ENCODE measurements at places on chromosomes 11 and 22.

- DNase-seq, result no peak
Measured at GRCh38 chr22:35465109-35465701, 65.3 kb downstream of the MCM5 start.

- DNase-seq, result no peak
Measured at GRCh38 chr11:112345706-112346105, 85.0 kb upstream of the PLET1 start.

- DNase-seq, result no peak
Measured at GRCh38 chr11:134499990-134500389, 87.9 kb upstream of the B3GAT1 start.

DNA sequence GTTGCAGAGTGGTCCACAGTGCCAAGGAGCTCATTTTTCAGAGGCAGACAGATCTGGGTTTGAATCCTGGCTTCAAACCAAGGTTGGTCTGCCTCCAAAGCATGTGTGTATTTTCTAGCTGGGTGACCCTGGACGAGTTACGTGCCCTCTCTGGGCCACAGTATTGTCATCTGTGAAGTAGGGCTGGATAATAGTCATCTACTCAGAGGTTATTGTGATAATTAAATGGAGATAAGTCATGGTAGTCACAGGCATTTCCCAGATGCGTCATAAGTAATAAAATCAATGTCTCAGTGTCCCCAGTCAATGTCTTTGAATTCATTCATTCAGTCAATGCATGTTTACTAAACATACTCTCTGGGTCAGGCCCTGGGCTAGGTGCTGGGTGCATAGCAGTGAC lies 8.6 kb downstream of the OMP start:
- DNase-seq, result no peak

DNA sequence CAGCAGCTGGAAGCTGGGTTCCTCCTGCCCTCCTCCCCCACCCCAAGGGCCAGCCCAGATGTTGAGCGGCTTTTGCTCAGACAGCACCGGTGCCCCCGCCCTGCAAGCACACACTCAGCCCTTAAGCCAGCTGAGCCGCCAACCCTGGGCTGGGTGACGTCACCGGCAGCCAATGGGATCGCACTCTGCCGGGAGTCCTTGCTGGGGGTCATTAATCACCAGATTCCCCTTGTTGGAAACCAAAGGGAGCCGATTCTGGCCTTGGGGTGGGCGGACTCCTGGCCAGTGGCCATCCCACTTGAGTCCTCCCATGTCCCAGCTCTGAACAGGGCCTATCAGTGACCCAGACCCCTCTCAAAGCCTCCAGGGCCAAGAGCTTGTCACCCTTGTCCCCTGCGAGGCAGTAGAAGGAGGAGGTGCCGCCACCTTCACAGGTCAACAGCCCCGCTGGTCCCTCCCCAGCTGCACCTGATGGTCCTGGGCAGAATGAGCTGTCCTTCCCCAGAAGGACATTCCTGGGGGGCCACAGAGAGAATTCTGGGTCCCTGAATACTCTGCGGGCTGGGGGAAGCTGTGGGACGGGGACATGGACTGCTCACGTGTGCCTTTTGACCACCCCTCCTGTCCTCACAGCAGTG lies 7.4 kb downstream of the DUSP8 start:
- no peak for DNase-seq

GRCh38 chr11:1748636-1749394 lies 1.6 kb downstream of the IFITM10 start:
- DNase-seq, result no peak

- no peak for DNase-seq
Measured at GRCh38 chr11:106681435-106681834, 336.8 kb downstream of the GUCY1A2 start.

GRCh38 chr11:132993991-132994502 lies 538.3 kb downstream of the OPCML start:
- no peak for DNase-seq

DNA sequence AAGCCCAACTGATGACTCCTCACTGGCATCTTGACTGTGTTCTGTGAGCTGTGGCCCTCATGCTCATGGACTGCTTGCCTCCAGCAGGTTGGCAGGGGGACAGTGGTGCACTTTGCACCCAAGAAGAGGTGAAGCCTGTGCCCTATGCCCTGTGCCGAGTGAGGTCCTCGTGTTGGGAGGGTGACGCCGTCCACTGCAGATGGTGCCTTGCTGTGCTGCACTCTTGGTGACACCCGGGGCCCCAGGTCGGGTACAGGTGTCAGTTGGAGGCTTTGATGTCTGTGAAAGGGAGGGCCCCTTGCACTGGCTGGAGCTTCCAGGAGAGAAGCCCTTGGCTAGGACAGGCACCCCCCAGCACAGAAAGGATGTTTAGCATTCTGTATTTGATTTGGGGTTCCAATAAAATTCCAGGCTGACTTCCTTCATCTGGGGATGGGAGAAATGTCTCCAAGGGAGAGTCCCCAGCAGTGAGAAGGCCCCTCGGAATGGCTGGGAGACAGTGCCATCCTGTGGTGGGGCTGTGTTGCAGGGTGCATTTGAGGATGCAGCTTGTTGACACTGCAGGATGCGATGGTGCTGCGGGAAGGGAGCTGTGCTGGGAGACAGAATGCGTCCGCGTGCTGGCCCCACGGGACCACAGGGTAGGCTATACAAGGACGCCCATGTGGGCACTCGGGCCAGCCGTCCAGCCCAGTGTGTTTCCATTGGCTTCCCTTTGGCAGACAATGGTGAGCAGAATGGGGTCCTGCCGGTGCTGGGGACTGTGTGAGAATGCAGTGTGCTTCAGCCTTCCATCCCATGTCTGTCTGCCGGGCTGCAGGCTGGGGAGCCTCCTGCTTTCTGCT lies 2.5 kb upstream of the ZDHHC8 start:
- peak; percentile 59 for DNase-seq

- no peak for DNase-seq
Measured at GRCh38 chr11:15969281-15969680, 387.1 kb downstream of the SOX6 start.

DNA sequence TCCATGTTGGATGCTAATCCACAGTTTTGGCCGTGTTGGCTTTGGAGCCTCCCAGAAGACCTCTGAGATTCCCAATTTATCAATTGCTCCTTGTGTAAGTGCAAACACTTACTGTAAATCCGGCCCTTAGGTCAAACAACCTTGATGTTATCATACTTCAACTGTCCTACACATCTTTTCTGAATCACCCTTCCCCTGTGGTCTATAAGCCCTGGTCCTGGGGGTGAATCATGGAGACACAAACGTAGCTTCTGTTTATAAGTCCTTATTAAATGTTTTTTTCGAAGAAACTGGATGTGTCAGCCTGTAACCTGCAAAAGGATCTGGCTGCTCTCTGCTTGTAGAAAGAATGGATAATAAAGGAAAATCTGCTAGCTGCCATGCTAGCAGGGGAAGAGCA lies 1.7 kb upstream of the IL10RA start:
- DNase-seq, result no peak

DNA sequence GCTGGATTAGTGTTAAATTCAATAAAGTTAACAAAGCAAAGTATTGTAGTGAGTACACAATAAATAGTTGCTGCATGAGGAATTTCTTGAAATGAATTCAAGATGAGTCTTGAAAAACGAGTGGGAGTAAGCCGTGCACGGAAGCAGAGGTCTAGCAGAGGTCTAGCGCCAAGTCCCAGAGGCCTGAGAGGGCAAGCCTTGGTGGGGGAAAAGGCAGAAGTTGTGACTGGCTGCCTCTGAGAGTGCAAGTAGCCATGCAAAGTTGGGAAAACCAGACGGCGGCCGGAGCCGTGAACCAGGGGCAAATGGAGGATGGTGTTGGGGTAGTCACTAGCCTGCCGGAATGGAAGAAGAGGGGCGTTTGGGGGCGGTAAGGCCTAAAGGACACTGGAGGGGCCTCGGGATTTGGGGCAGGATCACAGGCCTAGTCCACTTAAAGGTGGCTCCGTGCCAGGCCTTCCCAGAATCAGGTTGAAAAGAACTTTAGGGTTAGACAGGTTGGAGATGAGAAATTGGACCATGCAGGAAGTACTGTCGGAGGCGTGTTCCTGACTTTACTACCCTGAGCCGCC lies 379 bp upstream of the SLC3A2 start:
- DNase-seq, result no peak

DNA sequence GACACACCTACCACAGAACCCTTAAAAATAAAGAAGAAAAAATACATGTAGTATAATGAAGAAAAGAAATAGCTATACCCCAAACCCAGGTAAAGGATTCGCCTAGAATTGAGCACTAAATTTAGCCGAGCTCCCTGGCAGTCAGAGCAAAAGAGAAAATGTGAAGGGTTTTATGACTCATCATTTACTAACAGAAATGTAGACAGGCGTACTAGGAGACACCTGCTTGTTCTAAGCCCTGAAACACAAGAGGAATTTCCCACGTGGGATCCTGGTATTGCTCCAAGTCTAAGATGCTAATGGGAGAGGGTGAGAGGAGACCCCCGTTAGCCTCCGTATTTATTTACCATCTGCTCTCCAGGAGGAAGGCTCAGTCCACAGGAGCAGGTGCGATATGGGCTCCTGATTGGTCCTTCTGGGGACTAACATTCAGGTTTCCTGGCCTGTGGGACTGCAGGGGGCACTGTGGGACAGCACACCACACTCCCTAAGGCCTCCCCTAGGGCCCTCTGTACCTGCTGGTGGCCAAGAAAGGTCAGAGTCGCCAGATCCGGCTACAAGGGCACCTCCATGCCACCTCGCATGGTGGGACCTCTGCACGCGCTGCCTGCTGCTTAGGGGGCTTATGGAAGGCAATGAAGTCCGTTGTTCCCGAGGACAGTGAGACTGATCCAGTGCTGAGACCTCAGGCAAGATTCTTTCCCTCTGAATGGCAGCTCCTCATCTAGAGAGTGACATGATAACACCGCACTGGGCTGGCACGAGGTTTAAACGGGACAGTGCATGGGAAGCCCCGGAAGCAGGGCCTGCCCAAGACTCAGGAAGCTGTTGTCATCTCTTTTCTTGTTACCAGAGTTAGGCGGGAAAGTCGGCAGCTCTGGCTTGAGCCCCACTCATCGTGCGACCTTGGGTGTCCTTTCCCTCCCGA lies 25.8 kb downstream of the KCNC1 start:
- DNase-seq, result no peak

DNA sequence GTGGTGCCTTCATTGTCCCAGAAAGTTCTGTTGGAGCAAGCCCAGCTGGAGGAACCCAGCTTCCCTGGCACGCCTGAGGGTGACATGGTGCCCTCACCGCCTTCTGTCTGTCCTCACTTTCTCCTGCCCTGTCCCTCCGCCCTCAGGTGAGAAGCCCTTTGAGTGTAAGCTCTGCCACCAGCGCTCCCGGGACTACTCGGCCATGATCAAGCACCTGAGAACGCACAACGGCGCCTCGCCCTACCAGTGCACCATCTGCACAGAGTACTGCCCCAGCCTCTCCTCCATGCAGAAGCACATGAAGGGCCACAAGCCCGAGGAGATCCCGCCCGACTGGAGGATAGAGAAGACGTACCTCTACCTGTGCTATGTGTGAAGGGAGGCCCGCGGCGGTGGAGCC lies 46.0 kb upstream of the NNMT start:
- no peak for DNase-seq

DNA sequence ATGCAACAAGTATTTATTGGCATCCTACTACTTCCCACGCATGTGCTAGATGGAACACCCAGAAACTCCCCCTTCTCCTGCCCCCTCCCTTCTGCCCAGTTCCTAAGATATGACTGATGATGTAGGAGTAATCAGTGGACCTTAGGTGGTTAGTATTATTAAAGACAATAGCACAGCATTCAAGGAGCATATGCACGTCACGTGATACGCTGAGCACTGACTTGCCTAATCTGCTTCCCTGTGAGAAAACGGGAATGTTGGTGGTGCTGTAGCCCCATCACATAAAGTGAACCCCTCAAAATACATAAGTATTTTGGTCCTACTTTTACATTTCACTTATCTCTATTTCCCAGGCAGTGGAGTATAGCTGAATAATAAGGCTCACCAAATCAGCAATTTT lies 12.4 kb downstream of the DRD2 start:
- DNase-seq, result no peak

DNA sequence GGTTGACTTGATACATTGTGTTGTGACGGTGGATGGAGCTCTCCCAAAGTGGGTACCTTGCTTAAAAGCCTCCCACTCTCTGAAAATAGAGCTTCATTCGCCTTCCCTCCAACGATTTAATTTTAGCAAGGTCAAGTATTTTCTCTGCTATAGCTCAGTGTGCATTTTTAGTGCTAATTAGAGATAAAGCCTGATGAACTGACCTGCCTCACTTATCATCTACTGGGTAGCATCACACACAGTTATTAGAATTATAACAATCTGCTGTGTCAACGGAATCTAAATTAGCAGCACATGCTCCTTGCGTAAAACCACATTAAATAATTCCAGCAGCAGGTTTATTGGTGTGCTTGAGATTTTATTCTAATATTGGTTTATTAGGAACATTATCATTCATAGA lies 701.7 kb downstream of the NELL1 start:
- no peak for DNase-seq

DNA sequence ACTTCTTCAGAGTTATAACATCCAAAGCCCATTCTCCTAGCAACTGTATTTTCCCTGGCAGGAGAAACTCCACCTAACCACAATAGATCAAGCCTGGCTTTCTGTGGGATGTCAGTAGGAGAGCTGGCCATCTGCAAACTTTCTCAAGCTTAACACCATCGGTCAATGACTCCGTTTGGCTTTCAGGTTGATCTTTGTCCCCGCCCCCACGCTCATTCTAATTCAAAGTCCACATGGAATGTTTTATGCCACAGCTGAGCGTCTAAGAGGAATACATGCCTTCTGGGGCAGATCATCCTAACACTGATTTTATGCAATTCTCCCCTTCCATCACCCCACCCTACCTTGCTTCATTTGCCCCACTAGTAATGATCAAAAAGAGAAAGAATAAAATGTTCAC lies 4.8 kb downstream of the GVQW3 start:
- DNase-seq, result no peak

GRCh38 chr11:59475176-59475575 lies 2.1 kb downstream of the OR4D10 start:
- no peak for DNase-seq

DNA sequence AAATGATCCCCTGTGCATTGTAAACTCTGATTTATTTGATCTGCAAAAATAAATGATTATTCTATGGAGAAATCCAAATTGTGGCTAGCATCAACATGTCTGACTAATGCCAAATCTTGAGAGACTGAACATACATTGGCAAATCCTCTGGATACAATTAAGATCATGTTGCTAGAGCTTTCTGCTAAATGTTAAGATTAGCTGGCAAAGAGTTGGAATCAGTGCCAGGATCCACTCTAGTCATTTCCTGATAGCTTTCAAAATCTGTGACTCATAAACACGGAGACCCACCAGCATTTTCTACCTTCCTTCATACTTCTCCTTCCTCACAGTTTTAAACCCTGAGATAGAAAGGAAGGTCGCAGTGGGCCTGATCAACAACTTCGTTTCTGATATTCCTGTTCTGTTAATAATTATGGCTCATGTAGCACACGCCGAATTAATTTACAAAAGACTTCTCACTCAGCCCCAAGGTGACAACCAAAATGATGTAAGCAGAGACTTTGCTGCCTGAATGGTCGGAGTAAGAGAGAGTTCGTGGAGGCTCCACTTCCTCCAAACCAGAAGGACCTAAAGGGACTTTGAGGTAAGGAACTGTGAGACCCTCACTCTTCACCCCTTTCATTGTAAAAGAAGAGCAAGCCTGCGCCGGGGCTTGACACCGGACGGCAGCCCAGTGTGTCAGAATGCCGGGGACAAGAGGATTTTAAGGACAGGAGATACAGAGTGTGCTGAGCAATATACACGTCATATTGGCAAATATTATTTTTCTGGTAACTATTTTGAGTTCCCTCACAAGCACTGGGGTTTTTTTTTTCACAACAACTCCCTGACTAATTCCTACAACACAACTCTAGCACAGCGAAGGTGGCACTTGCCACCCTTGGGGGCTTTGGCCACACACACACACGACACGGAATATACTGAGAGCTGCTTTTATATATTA lies 42.0 kb downstream of the SERPINH1 start:
- DNase-seq, result no peak

- no peak for DNase-seq
Measured at GRCh38 chr22:19367763-19368367, 63.7 kb downstream of the HIRA start.

All from activated CD4-positive, alpha-beta T cell treated with anti-CD3 and anti-CD28 coated beads, Interleukin-2, amount 50 U/mL, for 4 hours (primary cell).